ENCODE measurements at places on chromosomes 1 and 21.

DNA sequence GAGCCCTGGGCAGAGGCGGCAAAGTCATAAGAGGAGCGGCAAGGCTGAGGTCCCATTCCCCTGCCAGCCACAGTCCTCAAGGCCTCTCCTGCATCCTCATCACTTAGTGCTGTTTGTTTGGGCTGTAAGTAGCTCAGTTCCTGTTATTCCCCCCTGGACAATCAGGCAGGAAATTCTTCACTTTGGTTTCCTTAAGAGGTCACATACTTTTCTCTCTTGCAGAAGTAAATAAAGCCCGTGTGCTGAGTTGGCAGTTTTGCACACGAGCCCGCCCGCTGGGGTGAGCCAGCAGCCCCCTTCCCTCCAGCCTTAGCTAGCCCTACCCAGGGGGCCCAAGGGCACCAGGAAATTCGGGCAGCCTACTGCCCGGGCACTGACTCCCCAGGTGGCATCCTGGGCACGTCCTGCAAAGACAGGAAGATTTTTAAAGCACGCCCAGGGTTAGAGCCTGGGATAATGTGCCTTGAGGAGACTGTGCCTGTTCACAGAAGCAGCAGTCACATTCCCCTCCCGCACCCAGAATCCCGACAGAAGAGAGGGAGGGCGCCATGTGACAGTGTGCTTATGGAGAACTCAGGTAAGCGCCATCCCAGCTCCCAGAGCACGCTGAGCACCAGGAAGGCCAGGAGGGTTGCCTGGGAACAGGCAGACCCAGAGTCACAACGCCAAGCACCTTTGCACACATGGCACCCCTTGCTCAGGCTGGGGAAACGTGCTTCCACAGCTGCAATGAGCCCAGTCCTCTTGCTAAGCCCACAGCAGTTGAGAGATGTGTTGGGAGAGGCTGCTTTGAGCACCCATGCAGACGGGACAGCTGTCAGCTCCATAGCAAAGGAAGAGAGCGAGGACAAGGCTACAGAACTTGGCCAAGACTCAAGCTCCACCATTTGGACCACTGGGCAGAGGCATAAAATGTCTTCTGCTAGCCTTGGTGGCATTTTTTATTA lies 144.5 kb upstream of the TMEM51 start:
- no peak for DNase-seq

GRCh38 chr1:41493117-41493536 lies 8.6 kb upstream of the EDN2 start:
- no peak for DNase-seq

DNA sequence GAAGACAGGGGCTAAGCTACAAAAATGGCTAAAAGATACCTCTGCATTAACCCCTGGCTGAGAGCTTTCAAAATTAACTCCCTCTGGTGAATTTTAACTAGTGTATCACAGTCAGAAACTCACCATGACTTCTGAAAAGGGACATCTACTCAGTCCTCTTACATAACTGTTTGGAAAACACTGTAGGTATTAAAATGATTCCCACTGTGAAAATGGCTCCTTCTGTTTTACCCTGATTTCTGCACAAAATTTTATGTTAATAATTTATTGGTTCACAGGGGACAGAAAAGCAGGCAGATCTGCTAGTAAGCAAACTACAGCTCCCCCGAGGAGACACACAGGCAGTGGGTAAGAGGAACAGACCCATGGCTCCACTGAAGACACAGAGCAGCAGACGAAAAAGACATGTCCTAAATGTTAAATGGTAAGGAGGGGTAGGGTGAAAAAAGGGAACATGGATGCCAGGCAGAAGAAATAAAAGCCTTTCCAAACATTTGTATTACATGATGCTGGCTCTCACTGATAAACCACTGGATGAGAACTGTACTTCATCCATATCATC lies 111.7 kb downstream of the SLC45A1 start:
- DNase-seq, result no peak

DNA sequence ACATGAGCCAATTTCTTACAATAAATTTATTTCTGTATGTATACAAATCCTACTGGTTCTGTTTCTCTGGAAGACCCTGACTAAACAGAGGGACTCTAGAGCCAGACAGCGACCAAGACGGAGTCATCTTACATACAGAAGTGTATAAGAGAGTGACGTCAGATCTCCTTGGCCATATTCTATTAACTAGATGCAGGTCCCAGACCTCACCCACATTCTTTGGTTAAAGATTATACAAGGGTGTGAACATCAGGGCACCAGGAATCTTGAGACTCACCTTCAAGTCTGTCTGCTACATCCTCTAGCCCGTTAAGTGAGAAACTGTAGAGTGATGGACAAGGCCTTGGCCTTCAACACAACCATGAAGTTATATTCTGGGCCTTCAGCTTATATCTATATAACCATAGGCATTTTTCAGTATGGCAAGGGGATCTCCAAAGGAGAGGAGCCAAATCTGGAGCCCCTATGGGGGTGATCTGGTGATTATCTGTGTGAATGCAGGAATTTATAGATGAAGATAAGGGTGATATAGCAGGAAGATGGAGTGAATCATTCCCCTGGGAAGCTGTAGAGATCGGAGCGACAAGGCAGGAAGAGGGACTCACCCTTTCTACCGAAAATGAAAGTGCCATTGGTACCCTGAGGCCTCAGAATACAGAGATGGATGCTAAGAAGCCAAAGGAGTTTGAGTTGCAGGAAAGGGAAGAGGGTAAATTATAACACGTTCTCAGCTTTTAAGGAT lies 83.9 kb downstream of the ADAMTS1 start:
- DNase-seq, result no peak

DNA sequence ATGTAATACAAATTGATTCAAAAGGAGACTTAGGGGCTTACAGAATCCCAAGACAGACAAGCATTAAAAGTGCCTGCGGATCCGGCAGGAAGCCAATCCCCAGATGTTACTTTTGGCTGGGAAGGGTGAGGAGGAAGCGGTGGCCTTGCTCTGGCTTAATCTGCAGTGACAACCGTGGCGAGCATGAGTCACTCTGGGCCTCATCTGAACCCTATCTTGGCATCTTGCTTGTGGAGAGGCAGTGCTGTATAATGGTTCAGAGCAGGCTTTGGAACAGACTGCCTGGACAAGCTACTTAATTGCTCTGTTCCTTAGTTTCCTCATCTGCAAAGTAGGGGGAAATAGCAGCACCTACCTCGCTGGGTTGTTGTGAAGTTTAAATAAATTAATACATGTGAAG lies 74.1 kb downstream of the XCL2 start:
- no peak for DNase-seq

DNA sequence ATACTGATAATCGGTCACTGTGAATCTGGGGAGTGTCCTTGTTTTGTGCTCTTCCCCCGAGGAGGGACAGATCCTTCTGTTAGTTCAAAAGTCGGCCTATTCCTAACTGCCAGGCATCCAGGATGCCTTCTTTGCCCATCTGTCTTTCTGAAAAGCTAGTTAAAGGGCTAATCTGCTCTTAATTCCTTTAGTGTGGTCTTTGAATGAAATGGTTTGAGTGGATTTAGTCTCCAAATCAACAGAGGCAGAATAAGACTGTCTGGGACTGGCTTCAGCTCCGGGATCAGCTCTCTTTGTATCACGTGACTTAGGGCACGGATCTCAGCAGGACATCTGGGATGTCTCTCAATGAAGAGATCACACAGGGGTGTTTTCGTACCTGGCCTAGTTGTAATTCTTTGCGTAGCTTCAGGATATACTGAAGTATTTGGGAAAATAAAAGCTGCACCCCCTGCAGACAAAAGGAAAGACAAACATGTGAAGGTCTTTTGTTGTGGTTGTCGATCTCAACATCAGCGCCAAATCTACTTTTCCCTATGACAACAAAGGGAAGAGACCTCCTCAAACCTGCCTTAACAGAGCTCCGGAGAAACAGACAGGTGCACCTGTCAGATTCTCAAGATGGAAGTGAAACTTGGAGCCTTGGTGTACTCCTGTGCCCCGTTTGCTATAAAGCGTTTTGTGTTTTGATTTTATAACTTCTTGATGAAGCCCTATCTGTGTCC lies 97.9 kb downstream of the ERG start:
- DNase-seq, result no peak

- DNase-seq, result no peak
Observed at GRCh38 chr1:233459470-233459945, 132.0 kb downstream of the MAP3K21 start.

- DNase-seq, result no peak
Observed at GRCh38 chr1:179875596-179876299, 1.9 kb downstream of the TOR1AIP2 start.

GRCh38 chr1:48853006-48853405 lies 76.3 kb upstream of the BEND5 start:
- no peak for DNase-seq

DNA sequence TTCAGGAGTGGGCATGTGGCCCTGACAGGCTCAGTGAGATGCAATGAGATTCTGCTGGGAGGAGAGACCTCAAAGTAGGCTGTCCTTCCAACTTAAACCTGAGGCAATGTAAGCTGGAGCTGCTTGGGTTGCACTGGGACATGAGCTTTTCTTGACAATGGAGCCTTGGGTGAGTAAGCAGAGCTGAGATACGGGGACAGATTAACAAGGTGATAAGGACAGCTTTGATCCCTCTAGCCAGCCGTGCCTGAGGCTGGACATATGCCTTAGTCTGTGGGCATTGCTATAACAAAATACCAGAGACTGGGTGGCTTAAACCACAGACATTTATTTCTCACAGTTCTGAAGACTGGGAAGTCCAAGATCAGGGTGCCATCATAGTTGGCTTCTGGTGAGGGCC lies 18.3 kb upstream of the NGF start:
- no peak for DNase-seq
